ENCODE measurements at places on chromosomes 11 and 22. TPM values are rescaled to one million over a fixed set of nuclear protein-coding genes. Genes with fewer than 3 reads are reported as not detected.

DNA sequence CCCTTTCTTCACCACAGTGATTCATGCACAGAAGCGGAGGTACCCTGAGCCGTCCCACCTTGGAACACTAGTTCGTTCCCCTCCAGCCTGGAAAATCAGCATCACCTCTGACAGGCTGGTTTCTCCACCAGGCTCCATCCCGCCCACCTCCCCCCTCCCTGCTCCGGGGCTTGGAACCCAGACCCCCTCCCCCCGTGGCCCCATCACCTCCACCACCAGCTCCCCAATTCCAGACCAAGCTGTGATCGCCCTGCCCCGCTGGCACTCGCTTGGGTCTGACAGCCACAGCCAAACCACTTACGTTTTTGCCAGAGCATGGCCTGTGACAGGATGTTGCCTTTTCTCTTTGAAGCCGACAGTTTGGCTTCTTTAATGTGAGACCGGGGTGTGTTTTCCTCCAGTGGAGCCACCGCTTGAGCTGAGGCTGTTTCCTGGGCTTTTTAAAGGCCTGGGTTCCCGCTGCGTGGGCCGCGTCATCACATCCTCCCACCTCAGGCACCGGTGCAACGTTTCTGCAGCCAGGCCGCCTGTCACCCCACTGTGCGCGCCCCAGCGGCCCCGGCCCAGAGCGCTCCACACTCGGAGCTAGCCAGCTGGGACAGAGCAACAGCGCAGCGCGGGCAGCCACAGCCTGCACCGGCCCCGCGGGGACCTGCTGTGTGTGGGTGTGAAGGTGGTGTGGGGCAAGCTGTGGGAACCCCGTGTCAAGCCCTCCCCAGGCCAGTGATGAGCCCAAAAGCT lies at the start of gene POU2AF1:
TSS of gene POU2AF1 (minus strand) at position 415 of the 741 bp plus-strand sequence. CDS start at position 317, 98 bp downstream.
- DNase-seq = no peak

DNA sequence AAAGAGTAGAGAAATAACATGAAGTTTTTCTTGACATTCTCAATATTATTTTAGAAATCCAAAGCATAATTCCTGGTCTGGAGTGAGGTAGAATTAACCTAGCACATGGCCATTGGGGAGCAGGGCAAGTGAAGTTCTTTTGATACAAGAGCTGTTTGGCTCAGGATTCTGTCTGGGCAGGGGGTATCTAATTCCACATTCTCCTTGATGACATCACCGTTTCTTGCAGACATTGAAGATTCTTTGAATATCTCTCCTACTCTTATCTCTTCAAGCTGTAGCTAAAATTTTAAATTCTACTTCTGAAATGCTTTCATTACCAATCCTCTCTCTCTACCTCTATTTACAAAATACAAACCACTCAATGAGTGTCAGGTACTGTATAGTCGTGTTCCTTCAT lies 138.2 kb upstream of the TENM4 start:
- no peak for DNase-seq

DNA sequence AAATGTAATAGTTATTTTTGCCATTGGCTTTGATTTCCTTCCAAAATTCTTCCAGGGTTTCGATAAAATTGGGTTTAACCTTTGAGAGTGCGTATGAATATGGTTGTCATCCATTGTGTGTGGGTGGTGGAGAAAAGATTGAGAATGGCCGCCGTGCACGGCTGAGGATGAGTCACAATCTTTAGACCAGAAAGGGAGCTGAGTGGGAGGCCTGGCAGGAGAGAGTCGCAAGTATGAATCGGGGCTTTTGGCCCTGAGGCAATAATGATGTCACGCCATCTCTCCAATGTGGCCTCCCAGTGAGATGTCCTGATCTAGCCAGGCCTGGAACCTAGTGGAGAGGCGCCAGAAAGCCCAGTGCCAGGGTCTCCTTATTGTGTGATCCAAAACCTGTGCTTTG lies 33.1 kb upstream of the SMPD1 start:
- no peak for DNase-seq

GRCh38 chr11:7278314-7278917 lies 26.7 kb downstream of the SYT9 start:
- peak; percentile 8 for DNase-seq

- DNase-seq = no peak
Observed at GRCh38 chr22:24400726-24401596, 26.4 kb upstream of the ADORA2A start.

DNA sequence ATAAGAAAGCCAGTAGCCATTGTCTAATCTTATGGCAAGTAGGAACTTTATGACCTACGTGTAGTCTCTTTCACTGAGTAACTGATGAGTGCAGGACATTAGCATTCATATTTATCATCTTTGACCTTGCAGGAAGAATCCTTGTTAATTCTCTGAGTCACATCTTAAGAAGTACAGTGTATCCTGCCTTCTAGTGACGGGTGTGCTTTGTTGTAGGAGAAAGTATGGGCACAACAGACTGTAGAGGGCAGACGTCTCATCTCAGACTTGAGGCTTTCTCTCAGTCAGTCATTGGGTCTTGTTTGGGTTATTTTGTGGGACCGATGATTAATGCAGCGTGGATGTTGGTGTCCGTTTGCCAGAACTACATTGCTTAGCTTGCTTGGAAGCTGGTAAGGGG lies 6.8 kb downstream of the RNF214 start:
- peak; percentile 69 for DNase-seq

DNA sequence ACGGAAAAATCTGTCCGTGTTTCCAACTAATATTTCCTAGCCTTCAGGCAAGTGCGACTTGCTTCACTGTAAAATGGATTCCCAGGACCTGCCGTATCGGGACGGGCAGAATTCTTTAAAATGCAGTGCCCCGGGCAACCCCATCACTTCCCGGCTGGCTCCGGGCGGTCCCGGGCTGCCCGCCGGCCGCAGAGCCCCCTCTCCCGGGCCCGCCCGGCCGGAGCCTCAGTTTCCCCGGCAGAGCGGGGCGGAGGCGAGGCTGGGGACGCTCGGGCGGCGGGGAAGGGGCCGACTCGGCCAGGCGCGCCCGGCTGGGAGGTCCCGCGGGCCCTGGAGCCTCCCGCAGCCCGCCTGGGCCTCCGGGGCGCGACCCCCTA lies 84.2 kb upstream of the WNT7B start:
- DNase-seq = no peak

GRCh38 chr22:44940130-44940529 lies 69.7 kb downstream of the PHF21B start:
- DNase-seq = no peak

DNA sequence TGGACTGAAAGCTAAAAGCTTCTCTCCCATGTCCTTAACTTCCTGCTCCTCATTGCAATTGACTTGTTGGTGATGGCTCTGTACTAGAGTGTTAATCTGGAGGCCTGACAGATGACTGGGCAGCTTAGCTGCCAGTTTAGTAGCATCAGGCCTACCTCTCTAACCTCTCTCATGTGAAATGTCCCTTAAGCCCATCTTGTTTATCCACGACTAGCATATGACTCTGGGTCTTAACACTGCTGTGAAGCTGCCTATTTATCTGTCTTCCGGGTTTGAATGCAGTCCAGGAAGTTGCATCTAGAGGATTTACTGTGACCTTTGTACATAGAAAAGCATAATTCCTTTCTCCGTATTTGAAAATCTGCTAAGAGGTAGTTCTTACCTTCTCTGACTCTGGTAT lies 85.3 kb upstream of the HORMAD2 start:
- no peak for DNase-seq

GRCh38 chr11:65576867-65577755 lies 1.3 kb downstream of the EHBP1L1 start:
- no peak for DNase-seq

- no peak for DNase-seq
Observed at GRCh38 chr22:50605613-50606074, 5.1 kb downstream of the MAPK8IP2 start.

PATE2 gene
- 0.07 TPM for total RNA-seq

DAGLA gene
- 1.5 TPM for total RNA-seq

SLC5A1 gene
- total RNA-seq = not detected
